ENCODE measurements at places on chromosomes 7 and 10.

DNA sequence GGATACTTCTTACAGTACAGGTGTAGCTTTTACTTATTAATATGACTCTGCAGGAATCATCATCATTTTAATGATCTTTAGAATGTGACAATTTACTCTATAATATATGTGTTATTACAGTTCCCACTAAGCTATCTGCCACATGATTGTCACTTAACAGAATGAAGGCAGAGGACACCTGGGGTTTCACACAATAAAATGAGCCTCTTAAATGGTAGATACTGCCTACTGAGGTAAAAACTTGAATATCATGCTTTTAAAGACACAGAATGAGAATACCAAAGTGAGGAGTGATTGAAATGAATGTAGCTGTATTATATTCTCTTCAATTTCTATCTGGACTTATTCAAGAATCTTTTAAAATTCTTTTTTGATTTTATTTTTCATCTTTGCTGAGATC, 1255.3 kb upstream of the LRRN3 start:
- no peak for DNase-seq

GRCh38 chr7:47932466-47933037, 15.7 kb downstream of the PKD1L1 start:
- no peak for DNase-seq

DNA sequence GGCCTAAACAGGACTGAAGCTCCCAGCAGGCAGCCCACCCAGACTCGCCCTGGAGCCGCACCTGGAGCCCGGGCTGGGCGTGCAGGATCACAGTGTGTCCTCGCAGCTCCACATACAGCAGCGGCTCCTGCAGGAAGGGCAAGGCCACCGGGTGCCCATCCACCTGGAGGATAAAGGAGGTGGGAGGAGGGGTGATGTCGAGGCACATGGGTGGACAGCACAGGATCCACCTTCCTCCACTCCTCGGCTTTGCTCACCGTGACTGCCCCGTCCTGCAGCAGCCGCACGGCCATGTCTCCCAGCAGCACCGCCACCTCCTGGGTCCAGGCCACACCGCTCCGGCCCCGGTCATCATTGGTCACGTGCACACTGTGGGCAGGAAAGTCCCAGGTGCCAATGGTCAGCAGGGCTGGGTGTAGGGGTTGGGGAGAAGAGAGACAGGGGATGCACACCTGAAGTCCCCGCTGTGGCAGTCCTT, 16.8 kb downstream of the ATP6V1F start:
- no peak for DNase-seq

- DNase-seq = no peak
Measured at GRCh38 chr7:95598511-95598910, 2.2 kb upstream of the PDK4 start.

DNA sequence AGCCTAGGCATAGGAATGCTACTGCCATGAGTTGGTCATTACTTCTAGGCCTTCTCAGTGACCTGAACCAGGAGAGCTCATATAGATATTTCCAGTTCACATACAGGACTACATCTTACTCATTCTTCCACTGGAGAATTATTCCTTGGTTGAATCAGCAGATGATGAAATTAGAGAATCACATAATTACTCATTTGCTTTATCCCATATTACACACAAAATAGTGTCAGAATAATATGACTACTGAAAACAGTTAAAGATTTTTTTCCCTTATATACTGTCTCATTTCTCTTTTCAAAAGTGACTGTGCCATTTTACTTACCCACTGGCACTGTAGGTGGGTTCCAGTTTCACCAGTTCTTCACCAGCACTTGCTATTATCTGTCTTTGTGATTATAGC, 18.5 kb downstream of the BMS1 start:
- no peak for DNase-seq

DNA sequence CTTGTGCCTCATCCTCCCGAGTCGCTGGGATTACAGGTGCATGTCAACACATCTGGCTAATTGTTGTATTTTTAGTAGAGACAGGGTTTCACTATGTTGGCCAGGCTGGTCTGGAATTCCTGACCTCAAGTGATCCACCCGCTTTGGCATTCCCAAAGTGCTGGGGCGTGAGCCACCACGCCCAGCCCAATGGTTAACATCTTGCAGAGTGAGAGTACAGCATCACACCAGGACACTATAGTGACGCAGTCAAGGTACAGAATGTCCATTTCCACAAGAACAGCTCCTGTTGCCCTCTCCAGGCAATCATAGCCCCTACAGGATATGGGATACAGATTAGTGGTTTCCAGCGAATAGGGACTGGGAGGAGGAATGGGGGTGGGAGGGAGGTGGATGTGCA, 34.0 kb downstream of the MYO1G start:
- no peak for DNase-seq

GRCh38 chr7:104415700-104416099, 87.3 kb downstream of the LHFPL3 start:
- no peak for DNase-seq

DNA sequence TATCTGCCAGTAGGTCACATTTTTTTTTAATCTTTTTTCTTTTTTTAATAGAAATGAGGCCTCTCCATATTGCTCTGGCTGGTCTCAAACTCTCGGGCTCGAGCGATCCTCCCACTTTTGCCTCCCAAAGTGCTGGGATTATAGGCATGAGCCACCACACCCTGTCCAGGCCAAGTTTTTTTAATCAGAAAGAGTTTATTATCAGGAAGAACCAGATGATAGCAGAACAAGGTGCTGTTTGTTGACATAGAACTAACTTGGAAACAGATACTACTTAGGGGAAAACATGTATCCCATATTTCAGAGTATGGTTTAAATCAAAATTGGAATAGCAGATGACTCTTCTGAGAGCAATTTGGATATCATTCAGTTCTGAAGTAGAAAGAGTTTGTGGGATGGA, 118.6 kb downstream of the NRF1 start:
- no peak for DNase-seq

DNA sequence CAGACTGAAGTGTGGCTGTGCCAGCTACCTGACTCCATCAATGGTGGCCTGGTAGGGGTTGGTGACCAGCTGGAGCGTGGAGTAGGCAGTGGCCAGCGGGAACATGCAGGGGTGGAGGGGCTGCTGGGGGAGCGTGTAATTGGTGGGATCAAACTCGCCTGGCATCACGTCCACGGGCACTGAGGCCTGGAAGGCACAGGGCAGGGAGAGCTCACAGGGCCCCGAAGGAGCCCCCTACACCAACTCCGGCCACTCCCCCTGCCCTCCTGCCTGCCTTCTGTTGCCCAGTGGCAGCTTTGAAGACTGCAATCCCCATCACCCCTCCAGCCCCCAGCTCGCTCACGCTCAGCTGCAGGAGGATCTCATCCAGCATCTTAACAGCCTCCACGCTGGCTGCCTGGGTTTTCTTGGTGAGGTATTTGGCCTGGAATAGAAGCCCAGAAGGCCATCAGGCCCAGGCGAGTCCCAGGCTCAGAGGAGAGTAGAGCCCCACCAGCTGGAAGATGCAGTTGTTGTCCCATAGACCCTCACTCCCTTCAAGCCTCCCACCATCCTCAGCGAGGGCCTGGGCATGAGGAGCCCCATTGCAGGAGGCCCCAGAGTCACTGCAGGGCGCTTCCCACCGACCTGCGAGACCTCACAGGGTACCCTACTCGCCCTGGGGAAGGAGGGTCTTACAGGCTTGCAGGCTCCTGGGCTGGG, 7.1 kb downstream of the POLD2 start:
- DNase-seq = no peak

GRCh38 chr7:146575903-146576302, 459.3 kb downstream of the CNTNAP2 start:
- DNase-seq = no peak

- no peak for DNase-seq
Measured at GRCh38 chr10:117574498-117575146, 32.1 kb downstream of the EMX2 start.

DNA sequence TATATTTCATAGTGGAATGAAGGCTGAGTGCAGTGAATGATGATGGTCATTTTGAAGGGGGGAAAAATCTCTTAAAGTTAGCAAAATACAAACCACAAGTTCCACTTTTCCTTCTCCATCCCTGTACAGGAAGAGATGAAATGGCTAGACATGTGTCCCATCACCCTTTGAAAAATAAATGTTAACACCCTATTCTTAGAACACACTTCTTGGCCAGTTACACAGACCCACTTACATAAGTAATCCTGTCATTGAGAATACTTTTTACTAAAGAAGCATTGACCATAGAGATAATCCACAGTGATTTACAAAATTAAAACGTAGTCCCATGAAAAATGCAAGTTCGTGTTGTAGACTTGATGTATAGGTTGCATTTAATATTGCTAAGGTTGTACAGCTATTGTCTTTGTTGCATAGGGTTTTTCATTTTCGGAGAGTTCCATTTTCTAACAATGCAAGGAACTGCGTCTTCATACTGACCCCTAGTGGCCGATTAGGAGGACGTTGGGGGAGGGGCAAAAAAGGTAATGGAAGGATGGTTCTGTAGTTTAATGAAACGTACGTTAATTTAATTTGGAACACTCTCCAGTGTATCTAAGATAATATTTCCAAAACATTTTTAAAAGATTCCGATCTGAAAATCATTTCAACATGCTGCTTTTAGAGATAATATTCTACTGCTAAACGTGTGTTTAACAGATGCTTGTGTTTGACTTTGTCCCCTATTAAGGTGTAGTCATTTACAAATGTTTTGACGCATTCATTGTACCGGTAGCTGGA, 60.9 kb downstream of the ARMC3 start:
- DNase-seq = peak; percentile 77

DNA sequence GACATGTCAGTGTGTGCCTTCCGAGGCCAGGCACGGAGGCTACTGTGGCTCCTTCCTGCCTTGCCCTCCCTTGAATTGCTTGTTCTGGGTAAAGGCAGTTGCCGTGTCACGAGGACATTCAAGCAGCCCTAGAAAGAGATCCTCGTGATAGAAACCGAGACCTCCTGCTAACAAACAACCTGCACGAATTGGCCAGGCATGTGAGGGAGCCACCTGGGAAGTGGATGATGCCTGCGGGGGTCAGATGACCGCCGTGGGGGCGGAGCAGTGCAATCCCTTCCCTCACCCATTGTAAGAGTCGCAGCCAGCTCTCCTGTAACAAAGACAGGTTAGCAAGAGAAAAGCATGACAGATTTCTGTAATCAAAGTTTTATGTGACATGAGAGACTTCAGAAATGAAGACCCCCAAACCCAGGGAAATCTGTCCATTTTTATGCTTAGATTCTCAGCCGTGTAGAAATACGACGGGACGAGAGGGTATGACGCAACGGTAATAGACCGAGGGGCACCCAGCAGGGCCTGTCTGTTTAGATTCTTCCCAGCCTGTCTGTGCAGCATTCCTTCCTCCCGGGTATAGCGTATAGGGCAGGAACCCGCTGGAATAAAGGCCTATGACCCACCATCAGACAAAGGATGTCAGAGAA, 241.7 kb downstream of the GATA3 start:
- no peak for DNase-seq

- DNase-seq = no peak
Measured at GRCh38 chr7:117219485-117219884, 103.4 kb downstream of the WNT2 start.

GRCh38 chr10:101079874-101080273, 18.1 kb downstream of the KAZALD1 start:
- no peak for DNase-seq

DNA sequence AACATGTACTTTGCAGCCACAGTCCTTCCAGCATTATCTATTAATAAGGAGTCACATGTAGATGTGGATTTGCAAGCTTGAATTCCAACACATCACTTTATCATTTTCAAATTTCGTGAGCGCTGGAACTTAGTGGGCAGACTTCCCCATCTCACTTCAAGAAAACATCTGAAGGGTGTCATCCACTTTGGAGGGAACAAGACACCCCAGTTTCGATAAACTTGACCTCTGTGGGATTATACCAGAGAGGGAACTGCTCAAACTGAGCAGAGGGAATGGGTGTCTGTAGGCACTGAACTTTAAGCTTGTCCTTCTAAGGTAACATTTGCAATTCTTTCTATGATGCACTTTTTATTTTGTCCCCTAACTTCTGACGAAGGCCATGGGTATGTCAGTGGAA, 27.5 kb downstream of the ADRB1 start:
- no peak for DNase-seq

GRCh38 chr7:101858437-101859385, 41.3 kb downstream of the CUX1 start:
- no peak for DNase-seq

DNA sequence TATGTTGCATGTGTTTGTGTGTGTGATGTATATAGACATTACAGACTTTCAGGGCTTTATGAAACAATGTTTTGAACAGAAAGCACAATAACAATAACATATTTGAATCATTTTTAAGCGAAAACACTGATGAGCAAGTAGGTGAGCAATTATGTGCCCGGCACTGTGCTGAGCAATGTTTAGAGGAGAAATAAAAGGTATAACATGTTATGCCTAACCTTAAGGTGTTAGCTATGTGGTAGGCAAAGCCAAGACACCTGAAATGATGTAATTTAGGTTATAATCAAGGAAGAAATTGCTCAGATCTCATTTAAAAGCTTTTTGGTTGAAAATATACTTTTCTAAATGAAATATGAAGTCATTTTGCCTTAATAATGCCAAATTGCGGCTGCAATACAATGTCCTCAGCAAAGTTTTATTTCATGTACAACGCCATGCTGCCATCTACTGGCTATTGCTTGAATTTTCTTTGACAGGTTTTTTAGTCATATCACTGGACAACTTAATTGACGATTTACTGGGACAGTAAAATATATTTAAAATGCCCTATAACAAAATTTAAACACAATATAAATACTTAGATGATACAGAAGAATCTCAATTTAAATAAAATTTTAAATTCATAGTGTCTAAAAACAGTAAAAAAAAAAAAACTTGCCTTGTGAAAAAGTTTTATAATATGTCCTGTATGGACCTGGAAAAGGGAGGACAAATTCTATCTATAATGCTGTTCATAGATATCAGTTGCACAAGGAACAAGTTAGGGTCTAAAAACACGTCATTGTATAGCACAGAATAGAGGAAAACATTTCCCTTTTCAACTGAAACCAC, 131.1 kb upstream of the CDK1 start:
- DNase-seq = no peak

DNA sequence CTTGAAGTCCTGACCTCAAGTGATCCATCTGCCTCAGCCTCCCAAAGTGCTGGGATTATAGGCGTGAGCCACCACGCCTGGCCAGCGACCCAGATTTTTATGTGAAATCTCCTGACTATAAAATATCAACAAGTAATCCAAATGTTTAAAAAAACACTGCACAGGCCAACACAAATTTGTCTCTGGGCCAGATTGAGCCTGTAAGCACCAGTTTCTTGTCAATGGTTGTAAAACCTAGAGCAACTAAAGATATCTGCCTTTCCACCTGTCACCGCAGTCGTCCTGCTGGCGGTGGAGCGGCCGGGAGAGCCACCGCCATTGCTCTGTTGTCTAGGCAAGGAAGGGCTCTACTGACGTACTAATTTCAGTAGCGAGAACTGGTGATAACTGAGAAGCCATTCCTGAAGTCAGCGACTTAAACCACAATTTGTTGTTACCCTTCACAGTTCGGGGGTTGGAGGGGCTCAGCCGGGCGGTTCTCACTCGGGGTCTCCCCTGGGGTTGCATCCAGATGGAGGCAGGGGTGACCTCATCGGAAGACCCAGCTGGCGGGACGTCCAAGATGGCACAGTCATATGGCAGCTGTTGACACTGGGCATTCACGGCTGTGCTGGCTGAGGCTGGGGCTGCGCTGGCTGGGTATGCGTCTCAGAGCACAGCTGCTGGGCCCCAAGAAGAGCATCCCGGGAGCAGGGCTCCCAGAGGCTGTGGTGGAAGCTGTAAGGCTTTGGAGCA, 55.2 kb upstream of the PDGFA start:
- no peak for DNase-seq

GRCh38 chr10:96646301-96646700, 59.5 kb upstream of the TM9SF3 start:
- DNase-seq = no peak
